Activated CD4-positive, CD25-positive, alpha-beta regulatory T cell treated with anti-CD3 and anti-CD28 coated beads, Interleukin-2, amount 50 U/mL, for 16 hours (primary cell): ENCODE measurements at places on chromosomes 12 and 14.

- DNase-seq: no peak
Measured at GRCh38 chr12:104676636-104677035, 219.9 kb downstream of the CHST11 start.

DNA sequence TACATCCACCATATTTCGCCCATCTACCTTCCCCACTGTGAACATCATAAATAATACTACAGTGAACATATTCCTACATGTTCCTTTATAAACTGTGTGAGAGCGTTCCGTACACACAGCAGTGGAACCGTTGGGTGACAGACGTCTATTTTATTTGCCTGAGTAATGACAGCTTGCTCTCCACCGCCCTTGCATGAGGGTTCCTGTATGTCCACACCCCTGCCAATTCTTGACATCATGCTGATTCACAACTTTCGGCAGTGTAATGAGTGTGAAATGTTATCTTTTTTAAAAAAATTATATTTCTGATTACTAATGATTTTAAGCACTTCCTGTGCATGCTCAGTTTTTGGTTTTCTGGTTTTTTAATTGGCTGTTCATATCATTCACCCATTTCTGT is 4.3 kb upstream of the RAD52 start:
- no peak for DNase-seq

DNA sequence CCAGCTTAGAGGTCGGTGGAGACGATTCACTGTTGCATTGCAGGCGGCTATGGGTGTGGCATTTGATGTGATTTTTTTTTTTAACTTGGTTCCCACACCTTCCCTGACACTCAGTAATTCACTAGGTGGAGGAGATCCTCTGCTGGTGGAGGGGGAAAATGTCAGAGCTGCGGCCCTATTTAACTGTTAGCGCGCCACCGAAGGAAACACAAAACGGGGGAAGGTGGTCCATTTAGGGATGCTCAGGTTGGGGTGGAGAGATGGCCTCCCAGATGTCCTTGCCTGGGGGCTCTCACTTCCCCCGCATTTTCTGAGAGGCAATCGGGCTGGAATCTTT is 4.3 kb upstream of the HOXC12 start:
- DNase-seq: no peak

GRCh38 chr12:10227648-10228047 is 15.0 kb downstream of the GABARAPL1 start:
- no peak for DNase-seq

DNA sequence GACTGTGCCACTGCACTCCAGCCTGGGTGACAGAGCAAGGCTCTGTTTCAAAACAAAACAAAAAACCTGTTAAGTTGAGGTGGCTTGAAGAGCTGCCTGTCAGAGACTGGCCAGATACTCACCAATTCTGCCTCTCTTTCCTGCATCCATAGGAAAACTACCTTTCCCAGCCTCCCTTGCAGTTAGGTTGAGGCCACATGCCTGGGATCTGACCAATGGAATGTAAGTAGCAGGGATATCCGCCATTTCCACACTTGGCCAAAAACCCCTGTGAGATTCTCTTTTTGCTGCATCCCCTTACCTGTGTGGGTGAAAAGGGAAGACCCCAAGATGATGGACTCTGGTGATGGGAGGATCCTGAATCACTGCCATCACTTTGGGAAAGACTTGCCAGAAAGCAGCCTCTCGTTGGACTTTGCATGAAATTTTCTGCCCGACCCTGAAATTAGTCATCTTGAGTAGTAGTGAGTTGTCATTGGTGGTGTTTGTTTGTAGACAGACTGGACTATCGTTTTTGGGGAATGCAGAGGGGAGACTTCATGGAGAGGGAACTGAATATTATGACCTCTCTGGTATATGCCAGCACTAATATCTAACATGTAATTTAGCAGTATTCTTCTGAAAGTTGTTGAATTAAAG is 14.0 kb downstream of the GPR68 start:
- no peak for DNase-seq

- DNase-seq: no peak
Measured at GRCh38 chr12:91311081-91311480, 128.5 kb upstream of the DCN start.

GRCh38 chr12:122862872-122863701 is 27.8 kb downstream of the HIP1R start:
- DNase-seq: no peak

DNA sequence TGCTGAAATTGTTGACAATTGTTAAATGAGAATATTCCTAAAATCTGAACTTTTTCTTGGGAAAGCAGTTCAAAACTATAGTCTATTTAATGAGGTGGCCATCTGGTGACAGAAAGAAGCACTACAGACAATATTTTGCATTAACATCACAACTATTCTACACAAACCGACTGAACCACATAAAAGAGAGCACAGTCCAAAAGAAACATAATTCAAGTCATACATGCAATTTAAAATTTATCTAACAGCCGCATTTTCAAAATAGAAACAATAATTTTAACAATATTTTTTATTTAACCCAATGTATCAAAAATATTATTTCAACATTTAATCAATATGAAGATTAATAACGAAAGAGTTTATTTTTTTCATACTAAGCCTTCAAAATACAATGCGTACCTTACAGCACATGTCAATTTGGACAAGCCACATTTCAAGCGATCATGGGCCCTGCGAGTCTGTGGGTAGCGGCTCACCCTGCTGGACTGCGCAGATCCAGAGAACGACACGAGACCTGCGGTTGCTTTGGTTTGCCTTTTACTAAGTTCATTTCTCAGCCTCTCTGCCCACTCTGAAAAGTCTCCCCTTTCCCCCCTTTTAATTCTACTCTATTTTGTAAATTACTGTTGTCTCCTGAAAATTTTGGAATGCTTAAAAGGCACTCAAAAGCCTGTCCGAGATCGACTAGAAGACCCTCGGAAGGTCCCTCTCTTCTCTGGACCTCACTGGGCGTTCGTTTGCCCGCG is 947 bp upstream of the LRRC9 start:
- DNase-seq: no peak

- no peak for DNase-seq
Measured at GRCh38 chr12:67578976-67579661, 69.4 kb upstream of the DYRK2 start.

GRCh38 chr12:108801736-108802100 is 55.7 kb downstream of the SSH1 start:
- no peak for DNase-seq

DNA sequence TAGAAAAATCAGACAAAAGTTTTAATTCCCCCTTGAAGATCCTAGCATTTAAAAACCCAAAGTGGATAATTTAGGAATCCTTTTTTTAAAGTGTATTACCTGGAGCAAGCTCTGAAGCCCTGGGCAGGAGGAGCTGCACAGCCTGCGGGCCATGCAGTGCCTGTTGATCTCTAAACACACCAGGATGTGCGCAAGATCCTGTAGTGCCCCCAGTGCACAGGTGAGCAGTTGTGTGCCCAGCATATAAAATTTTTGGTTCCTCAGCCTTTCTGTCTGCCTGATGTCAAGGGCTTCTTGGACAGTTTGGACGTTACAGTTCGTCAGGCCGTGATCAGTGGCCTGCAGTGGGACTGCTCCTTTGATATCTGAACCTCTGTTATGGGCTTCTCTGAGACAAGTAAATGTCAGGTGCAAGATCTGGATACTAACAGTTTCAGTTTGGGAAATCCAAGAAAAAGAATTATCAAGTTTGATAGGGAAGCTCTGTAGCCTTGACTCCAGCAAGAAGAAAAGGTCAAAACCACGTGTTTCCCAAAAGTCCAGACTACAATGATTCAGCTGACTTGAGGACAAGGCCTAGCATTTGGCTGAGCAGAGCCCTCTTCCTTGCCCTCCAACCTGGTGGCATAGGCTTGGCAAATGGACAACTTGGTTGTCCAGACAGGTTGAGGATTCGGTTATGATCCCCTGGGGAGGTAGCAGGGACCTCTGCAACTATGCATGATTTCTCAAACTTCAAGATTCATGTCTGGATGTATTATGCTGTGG is 1.0 kb downstream of the ATXN7L3B start:
- DNase-seq: no peak

GRCh38 chr14:68921666-68922065 is 57.4 kb downstream of the ACTN1 start:
- no peak for DNase-seq

DNA sequence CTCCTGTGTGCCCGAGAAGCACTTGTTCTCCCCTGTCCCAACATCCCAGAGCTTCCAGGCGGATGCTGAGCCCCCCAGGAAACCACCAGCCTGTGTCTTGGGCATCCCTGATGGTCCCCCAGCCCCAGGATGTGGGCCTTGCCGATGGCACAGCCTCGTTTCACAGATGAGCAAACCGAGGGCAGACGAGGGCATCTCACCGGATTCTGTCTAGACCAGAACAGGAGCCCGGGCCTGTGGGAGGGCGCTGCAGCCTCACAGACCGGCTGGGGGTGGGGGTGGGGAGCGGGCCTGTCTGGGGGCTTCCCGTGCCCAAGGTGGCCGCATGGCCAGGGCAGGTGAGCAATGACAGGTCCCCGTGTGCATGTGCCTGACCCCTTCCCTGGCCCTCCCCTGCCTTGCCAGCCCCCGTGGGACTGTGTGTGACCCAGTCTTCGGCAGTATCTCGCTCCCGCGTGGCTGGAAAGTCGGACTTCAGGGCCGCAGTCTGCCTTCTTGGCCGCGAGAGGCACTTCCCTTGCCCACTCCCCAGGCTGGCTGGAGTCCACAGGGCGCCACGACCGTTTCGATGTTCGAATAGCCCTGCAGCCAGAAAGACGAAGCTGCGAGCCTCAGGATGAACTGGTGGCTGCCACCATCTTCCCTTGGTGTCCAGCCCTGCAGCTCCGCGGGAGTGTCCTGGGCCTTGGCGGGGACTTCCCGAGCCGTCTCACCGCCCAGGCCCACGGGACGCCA is 8.9 kb downstream of the RFLNA start:
- DNase-seq: no peak

DNA sequence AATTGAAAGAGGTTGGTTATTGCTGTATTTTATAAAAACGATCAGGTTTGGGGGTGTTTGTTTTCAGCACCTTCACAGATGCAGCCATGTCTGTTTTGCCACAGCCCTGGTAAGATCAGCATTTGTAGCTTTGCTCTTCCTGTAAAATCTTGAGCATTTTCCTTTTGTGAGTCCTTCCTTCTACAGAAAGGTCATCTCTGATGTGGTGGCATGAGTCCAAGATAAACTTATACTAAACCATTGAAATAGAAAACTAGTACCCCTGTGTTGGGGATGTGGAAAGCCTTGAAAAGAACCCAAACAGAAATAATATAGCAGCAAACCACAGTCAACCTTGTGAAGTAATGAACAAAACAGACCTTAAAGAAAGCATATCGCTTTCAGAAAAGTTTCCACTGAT is 85.5 kb downstream of the TGFB3 start:
- no peak for DNase-seq

- no peak for DNase-seq
Measured at GRCh38 chr12:17489452-17489851, 600.5 kb downstream of the RERGL start.

GRCh38 chr14:88933191-88933590 is 108.7 kb downstream of the TTC8 start:
- no peak for DNase-seq

- no peak for DNase-seq
Measured at GRCh38 chr14:84458881-84459280, 1071.1 kb upstream of the FLRT2 start.

DNA sequence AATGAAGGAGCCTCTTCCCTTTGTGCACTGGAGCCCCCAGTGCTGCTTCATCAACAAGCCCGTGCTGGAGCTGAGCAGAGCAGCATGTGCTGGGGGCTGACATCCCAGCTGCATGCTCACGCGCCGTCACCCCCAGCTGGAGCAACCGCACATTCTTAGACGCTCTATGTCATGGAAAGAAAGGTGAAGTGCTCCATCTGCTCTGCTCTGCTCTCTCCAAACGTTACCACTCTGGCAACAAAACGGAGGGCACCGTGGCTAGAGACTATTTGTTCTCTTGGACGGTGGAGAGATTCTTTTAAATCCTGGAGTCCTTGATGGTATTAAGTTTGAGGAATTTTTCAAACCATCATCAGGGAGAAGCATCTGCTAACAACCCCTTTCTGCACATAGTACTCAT is 208.4 kb downstream of the C12orf75 start:
- no peak for DNase-seq

GRCh38 chr14:38950676-38951075 is 152.4 kb downstream of the SEC23A start:
- no peak for DNase-seq

- DNase-seq: no peak
Measured at GRCh38 chr14:95257521-95257920, 62.2 kb downstream of the CLMN start.

GRCh38 chr12:127355061-127355841 is 911.7 kb upstream of the TMEM132C start:
- no peak for DNase-seq

DNA sequence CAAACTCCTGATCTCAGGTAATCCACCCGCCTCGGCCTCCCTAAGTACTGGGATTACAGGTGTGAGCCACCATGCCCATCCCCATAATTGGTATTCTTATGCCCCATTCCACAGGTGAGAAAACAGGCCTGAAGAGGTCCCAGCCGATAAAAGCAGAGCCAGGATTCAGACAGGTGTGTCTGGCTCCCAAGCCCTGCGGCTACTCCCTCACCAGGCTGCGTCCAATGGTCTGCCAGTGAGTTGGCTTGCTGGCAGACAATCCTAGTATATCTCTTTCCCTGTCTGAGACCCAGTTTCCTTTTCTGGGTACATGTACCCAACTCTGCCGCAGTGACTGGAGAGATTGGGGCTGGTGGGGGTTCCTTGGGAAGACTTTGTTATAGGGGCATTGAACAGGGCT is 1.9 kb upstream of the TSPAN9 start:
- DNase-seq: no peak

DNA sequence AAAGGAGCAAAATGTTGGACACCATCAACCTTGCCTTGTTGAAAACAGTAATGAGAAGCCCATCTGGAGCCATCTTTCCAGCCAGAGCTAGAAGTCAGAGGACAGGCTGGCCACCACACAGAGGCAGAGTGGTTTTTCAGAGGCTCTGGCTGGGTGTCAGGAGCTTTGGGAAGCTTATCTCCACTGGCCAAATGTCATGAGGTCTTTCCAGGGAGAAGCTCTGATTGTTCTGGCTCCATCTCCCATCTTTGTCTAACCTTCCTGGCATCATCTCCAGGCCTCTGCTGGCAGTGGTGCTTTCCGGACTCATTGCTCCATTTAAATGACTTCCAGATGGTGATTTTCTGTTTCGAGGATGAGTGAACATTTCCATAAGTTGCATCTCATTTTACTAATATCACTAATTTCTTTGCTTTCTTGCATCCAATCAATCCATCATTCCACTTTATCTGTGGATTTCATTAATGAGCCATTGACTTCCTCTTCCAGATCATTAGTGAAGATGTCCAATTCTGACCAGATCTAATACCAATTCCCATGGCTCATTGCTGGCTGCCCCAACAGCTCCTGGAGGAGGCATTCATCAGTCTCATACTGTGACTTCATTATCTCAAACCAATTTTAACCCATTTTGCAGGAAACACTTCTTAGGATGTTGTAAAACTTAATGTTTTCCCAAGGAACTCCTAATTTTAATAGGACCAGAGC is 35.3 kb upstream of the TMTC1 start:
- no peak for DNase-seq

- DNase-seq: no peak
Measured at GRCh38 chr12:94595152-94595551, 55.2 kb downstream of the TMCC3 start.
